Esophagus mucosa (tissue), 1 donor: ENCODE measurements at places on chromosomes 6 and 20. TPM values are rescaled to one million over a fixed set of nuclear protein-coding genes. Genes with fewer than 3 reads are reported as not detected.

Gene HLA-DQA1
- total RNA-seq, result 3.9 TPM

Gene NOL7
- 33.1 TPM for total RNA-seq

Gene PI3
- 1,694 TPM for total RNA-seq

Gene SLPI
- 864 TPM for total RNA-seq

Gene SERAC1
- total RNA-seq, result 7.4 TPM

Gene DEFB132
- not detected for total RNA-seq

Gene HLA-DPB1
- total RNA-seq, result 10.5 TPM

Gene BFSP1
- total RNA-seq, result 1.3 TPM

Gene BICRAL
- 6.1 TPM for total RNA-seq

Gene LIME1
- total RNA-seq, result 5.1 TPM

Gene CCDC170
- total RNA-seq, result 0.04 TPM

Gene LY86
- total RNA-seq, result 0.48 TPM

Gene RSPH4A
- total RNA-seq, result not detected

Gene PRDM1
- 94.1 TPM for total RNA-seq

Gene CHRNA4
- not detected for total RNA-seq

Gene BMP2
- total RNA-seq, result 3.5 TPM

Gene TXLNB
- 0.24 TPM for total RNA-seq

Gene TFAP2C
- 30.8 TPM for total RNA-seq
